ENCODE measurements at places on chromosomes 7 and 10.
A peak's percentile ranks its signal among the peaks of the same experiment; 100 is the strongest.

GRCh38 chr7:150586785-150587152 is 19.6 kb downstream of the GIMAP4 start:
- no peaks in the 10 kb centered on the region for H3K36me3 ChIP-seq
- H3K4me3 ChIP-seq, result no peak overlapping the region
- DNase-seq, result no peak
- H3K27ac ChIP-seq, result no peak overlapping the region
- H3K4me1 ChIP-seq, result no peaks in the 10 kb centered on the region

- no peak for DNase-seq
- H3K4me1 ChIP-seq, result no peaks in the 10 kb centered on the region
- H3K27me3 ChIP-seq, result no peaks in the 10 kb centered on the region
- H3K4me3 ChIP-seq, result no peak overlapping the region
- no peaks in the 10 kb centered on the region for H3K36me3 ChIP-seq
Observed at GRCh38 chr7:10121631-10122030, 852.0 kb upstream of the PHF14 start.

- peaks cover 79% of the 10 kb centered on the region for H3K27me3 ChIP-seq
- H3K4me3 ChIP-seq, result no peak overlapping the region
- H3K27ac ChIP-seq, result no peak overlapping the region
- H3K36me3 ChIP-seq, result no peaks in the 10 kb centered on the region
Observed at GRCh38 chr10:351770-352334, 216.6 kb downstream of the ZMYND11 start.

DNA sequence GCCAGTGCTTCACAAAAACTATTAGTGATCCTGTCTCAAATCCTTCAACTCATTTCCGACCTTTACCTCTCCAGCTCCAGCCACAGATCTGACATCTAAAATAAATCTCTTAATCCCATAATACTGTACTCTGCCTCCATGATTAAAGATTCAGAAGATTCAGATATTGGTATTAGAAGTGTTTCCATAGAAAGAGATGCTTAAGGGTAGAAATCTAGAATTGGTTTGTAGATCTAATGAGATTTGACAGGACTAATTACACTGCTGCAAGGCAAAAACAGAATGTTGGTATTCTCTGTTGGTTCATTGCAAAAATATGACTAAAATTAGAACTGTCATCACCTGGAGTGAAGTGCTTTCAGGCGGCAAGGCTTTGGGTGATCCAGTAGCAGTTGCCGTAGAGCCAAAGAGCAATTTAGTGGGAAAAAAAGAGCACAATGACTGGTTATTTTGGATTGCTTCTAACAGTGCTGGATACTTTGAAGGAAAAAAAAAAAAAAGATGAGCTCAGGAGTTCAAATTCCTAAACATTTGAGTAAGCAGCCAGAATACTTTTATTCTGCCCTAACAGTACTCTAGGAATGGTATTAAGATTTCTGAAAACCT is 940.1 kb upstream of the SORCS1 start:
- DNase-seq, result no peak
- H3K4me1 ChIP-seq, result no peaks in the 10 kb centered on the region
- no peak overlapping the region for H3K4me3 ChIP-seq
- no peak overlapping the region for H3K27ac ChIP-seq

- H3K4me1 ChIP-seq, result peaks cover 4% of the 10 kb centered on the region
- H3K27me3 ChIP-seq, result peaks cover 35% of the 10 kb centered on the region
- H3K27ac ChIP-seq, result no peak overlapping the region
- H3K4me3 ChIP-seq, result no peak overlapping the region
- no peaks in the 10 kb centered on the region for H3K36me3 ChIP-seq
- DNase-seq, result no peak
Observed at GRCh38 chr10:86085136-86085535, 281.5 kb downstream of the GRID1 start.

- H3K4me3 ChIP-seq, result no peak overlapping the region
- H3K27ac ChIP-seq, result no peak overlapping the region
- H3K36me3 ChIP-seq, result no peaks in the 10 kb centered on the region
- no peaks in the 10 kb centered on the region for H3K27me3 ChIP-seq
- no peaks in the 10 kb centered on the region for H3K4me1 ChIP-seq
- DNase-seq, result no peak
Observed at GRCh38 chr10:25815999-25816768, 117.8 kb upstream of the MYO3A start.

DNA sequence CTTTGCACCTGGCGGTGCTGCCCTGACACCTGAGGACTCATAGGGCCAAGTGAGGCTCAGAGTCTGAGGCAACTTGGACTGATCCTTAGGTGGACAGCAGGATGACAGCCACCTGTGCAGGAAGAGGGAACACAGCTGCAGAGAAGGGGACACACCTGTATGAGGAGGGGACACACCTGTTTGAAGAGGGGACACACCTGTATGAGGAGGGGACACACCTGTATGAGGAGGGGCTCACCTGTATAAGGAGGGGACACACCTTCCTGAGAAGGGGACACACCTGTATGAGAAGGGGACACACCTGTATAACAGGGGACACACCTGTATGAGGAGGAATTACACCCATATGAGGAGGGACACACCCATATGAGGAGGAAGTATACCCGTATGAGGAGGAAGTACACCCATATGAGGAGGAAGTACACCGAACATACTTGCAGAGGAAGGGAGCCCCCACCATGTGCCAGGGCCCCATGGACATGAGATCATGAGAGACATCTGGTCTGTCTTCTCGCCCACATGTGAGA is 285.9 kb downstream of the ADARB2 start:
- H3K4me1 ChIP-seq, result no peaks in the 10 kb centered on the region
- no peak for DNase-seq
- H3K27ac ChIP-seq, result no peak overlapping the region
- H3K36me3 ChIP-seq, result no peaks in the 10 kb centered on the region

- peak; percentile 23 for DNase-seq
- H3K27ac ChIP-seq, result no peak overlapping the region
- no peaks in the 10 kb centered on the region for H3K36me3 ChIP-seq
- H3K4me3 ChIP-seq, result no peak overlapping the region
- no peaks in the 10 kb centered on the region for H3K27me3 ChIP-seq
Observed at GRCh38 chr7:33243319-33243881, 114.0 kb downstream of the BBS9 start.

DNA sequence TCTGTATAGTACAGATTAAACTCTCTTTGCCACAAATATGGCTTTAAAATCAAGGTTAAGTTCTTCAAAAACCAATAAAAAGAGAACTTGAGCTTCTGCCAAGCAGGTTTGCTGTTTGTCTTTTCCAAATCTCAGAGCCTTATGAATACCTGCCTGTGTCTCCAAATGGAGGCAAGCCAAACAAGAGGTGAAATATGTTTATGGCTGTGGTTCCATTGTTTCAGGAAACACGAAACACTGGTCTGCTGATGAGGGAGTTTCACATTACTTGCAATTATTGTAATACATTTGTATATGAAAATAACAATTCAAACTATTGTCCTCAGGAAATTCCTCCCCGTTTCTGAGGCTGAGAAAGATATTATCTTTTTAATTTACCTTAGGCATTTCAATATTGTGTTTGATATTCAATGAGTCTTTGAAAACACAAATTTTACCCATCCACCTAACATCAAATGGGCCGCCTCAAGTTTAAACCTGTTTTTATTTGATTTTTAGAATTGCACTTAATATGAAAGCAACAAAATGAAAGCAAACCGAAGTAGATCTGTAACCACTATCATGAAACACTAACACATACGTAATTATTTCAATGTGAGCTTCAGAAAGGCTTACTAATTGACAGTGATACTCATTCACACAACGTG is 359.3 kb downstream of the HGF start:
- H3K36me3 ChIP-seq, result no peaks in the 10 kb centered on the region
- H3K4me1 ChIP-seq, result no peaks in the 10 kb centered on the region
- no peak overlapping the region for H3K27ac ChIP-seq
- H3K4me3 ChIP-seq, result no peak overlapping the region

- H3K27me3 ChIP-seq, result no peaks in the 10 kb centered on the region
- no peaks in the 10 kb centered on the region for H3K4me1 ChIP-seq
- no peaks in the 10 kb centered on the region for H3K36me3 ChIP-seq
- no peak overlapping the region for H3K4me3 ChIP-seq
- DNase-seq, result no peak
Observed at GRCh38 chr10:51371743-51372142, 297.5 kb downstream of the PRKG1 start.

- no peak for DNase-seq
- H3K4me1 ChIP-seq, result no peaks in the 10 kb centered on the region
- no peak overlapping the region for H3K27ac ChIP-seq
- H3K36me3 ChIP-seq, result no peaks in the 10 kb centered on the region
- 0 out of 2 replicates have a peak, but pooled peaks cover 4% of the 10 kb centered on the region for H3K27me3 ChIP-seq
- H3K4me3 ChIP-seq, result no peak overlapping the region
Observed at GRCh38 chr10:25849988-25850387, 84.0 kb upstream of the MYO3A start.

GRCh38 chr7:29449569-29450260 is 113.9 kb upstream of the PRR15 start:
- no peak overlapping the region for H3K27ac ChIP-seq
- no peak for DNase-seq
- H3K27me3 ChIP-seq, result peaks cover 8% of the 10 kb centered on the region
- H3K4me3 ChIP-seq, result no peak overlapping the region
- no peaks in the 10 kb centered on the region for H3K36me3 ChIP-seq

DNA sequence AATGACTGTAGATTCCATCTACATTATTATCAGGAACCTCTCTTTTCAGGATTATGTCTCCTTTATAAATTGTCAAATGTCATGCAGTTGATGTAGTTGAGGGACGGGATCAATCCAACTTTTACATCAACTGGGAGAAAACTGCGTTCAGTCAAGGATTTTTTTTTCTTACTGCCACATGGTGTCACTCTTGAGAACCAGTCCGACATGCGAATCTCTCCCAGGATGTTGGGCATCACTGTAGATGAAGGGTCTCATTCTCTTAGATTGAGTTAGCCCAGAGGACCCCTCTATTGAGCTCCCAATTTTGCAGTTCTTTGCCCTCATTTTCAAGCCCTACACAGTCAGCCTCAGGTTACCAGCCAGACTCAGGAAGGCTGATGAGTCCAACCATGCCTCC is 120.3 kb upstream of the PTPRZ1 start:
- DNase-seq, result no peak
- no peak overlapping the region for H3K27ac ChIP-seq
- H3K4me3 ChIP-seq, result no peak overlapping the region
- no peaks in the 10 kb centered on the region for H3K4me1 ChIP-seq
- no peaks in the 10 kb centered on the region for H3K36me3 ChIP-seq

DNA sequence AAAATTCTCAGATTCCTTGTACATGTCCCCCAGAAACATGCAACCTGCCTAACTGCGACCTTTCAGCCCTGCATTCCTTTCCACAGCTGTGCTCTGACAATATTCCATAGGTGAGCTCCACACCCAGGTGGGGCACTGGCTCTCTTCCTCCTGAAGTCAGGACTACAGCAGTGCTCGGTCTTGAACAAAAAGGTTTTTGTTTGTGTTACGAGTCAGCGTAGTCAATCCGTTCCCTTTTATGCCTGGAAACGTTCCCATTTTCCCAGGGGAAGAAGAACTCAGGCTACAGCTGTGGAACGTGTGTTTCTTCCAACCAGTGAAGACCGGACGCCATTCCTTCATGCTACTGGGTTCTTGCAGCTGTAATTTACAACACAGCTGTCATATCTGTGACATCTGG is 52.4 kb upstream of the PFKP start:
- H3K27me3 ChIP-seq, result peaks cover 32% of the 10 kb centered on the region
- H3K27ac ChIP-seq, result no peak overlapping the region
- H3K4me1 ChIP-seq, result no peaks in the 10 kb centered on the region
- H3K36me3 ChIP-seq, result no peaks in the 10 kb centered on the region
- H3K4me3 ChIP-seq, result no peak overlapping the region

- DNase-seq, result no peak
- H3K27me3 ChIP-seq, result no peaks in the 10 kb centered on the region
- H3K4me3 ChIP-seq, result no peak overlapping the region
- H3K4me1 ChIP-seq, result peaks cover 9% of the 10 kb centered on the region
- H3K27ac ChIP-seq, result no peak overlapping the region
Observed at GRCh38 chr10:128568041-128568440, 441.8 kb upstream of the MKI67 start.

DNA sequence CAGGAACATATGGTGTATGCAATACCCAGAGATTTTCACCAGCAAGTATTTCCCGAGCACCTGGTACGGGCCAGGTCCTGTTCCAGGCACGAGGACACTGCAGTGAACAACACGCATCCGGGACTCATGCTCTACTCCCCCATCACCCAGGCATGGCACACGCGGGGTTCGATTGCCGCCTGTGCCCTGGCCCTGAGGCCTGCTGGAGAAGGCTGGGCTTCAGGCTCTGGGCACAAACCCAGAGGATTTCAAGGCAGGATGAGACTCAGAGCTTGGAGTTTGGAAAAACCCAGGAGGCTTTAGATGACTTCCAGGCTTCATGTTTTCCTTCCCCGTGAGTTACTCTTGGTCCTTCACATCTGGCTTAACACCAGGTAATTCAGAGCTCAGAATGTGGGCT is 143.5 kb downstream of the NEURL1 start:
- no peaks in the 10 kb centered on the region for H3K27me3 ChIP-seq
- DNase-seq, result no peak
- H3K27ac ChIP-seq, result no peak overlapping the region

GRCh38 chr10:98344589-98345038 is 70.4 kb downstream of the PYROXD2 start:
- H3K36me3 ChIP-seq, result no peaks in the 10 kb centered on the region
- no peaks in the 10 kb centered on the region for H3K4me1 ChIP-seq
- H3K27me3 ChIP-seq, result peaks cover 41% of the 10 kb centered on the region
- H3K4me3 ChIP-seq, result no peak overlapping the region

- H3K27ac ChIP-seq, result no peak within 1 kb of the TSS
- H3K27me3 ChIP-seq, result 0 out of 2 replicates have a peak, but pooled peaks cover 23% of the 10 kb centered on the region
- no peak within 1 kb of the TSS for H3K4me3 ChIP-seq
- no peak for DNase-seq
Observed at GRCh38 chr7:44189286-44189992, at the start of gene GCK. GCK (minus strand) TSS chr7:44189439; CDS start chr7:44188953, 486 bp downstream.

- H3K4me3 ChIP-seq, result no peak overlapping the region
- no peaks in the 10 kb centered on the region for H3K36me3 ChIP-seq
- no peaks in the 10 kb centered on the region for H3K4me1 ChIP-seq
- DNase-seq, result no peak
- no peaks in the 10 kb centered on the region for H3K27me3 ChIP-seq
Observed at GRCh38 chr10:96496281-96496925, 17.3 kb downstream of the TLL2 start.

DNA sequence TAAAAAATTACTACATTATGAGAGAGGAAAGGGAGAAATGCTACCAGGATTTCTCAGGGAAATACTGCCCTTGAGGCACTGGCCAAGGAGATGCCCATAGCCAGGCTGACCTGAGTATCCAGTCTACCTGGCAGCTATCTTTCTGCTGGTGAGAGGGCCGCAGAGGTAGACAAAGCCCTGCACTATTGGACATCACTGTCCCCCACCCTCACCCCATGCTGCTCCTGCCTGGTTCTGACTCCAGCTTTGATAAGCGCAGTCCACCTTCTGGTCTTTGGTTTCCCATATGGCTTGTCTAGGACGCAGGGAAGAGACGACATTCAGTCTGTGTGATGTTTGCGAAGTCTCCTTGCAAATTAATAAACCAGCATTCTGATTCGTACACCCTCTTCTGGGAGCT is 3.7 kb downstream of the ITPRIP start:
- no peaks in the 10 kb centered on the region for H3K27me3 ChIP-seq
- H3K4me1 ChIP-seq, result peaks cover 48% of the 10 kb centered on the region
- peak overlapping the region; percentile 98 for H3K4me3 ChIP-seq
- peak overlapping the region; percentile 55 for H3K27ac ChIP-seq
- no peak for DNase-seq

GRCh38 chr10:63657761-63658160 is 136.6 kb downstream of the REEP3 start:
- no peak overlapping the region for H3K4me3 ChIP-seq
- no peak for DNase-seq
- no peaks in the 10 kb centered on the region for H3K27me3 ChIP-seq

- no peaks in the 10 kb centered on the region for H3K27me3 ChIP-seq
- no peak for DNase-seq
- peaks cover 88% of the 10 kb centered on the region for H3K36me3 ChIP-seq
- H3K4me1 ChIP-seq, result no peaks in the 10 kb centered on the region
- no peak overlapping the region for H3K4me3 ChIP-seq
Observed at GRCh38 chr7:149595541-149595940, 97.9 kb upstream of the ZNF746 start.
